ENCODE measurements at places on chromosomes 6 and 20.
A peak's percentile ranks its signal among the peaks of the same experiment; 100 is the strongest.

DNA sequence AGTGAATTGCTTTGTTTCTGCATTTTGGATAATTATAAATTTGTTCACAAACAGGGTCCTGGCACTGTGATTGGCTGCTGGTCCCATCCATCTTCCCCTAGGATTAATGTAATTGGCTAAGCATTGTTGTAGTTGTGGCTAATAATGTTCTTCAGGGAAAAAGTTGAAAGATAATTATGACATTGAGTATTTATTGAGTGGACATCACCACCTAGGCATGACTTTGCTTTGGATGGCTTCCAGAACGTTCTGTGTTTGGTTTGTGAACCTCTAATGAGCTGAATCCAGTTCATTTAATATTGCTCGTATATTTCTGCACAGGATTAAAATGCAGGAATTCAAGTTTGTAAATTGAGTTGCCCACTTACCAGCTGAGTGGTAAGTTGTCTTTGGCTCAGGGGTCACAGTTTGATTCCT lies 55.1 kb downstream of the ARID1B start:
- H3K27me3 ChIP-seq = no peaks in the 10 kb centered on the region
- peaks cover 62% of the 10 kb centered on the region for H3K4me1 ChIP-seq
- no peak for DNase-seq
- H3K4me3 ChIP-seq = no peak overlapping the region
- no peaks in the 10 kb centered on the region for H3K36me3 ChIP-seq

- H3K4me3 ChIP-seq = no peak overlapping the region
- H3K27me3 ChIP-seq = no peaks in the 10 kb centered on the region
- no peaks in the 10 kb centered on the region for H3K4me1 ChIP-seq
- H3K27ac ChIP-seq = no peak overlapping the region
Observed at GRCh38 chr6:70172252-70172651, 130.6 kb downstream of the COL9A1 start.

- H3K4me1 ChIP-seq = no peaks in the 10 kb centered on the region
- H3K36me3 ChIP-seq = no peaks in the 10 kb centered on the region
- no peak overlapping the region for H3K27ac ChIP-seq
- DNase-seq = no peak
Observed at GRCh38 chr6:123053602-123054225, 57.7 kb downstream of the CLVS2 start.

DNA sequence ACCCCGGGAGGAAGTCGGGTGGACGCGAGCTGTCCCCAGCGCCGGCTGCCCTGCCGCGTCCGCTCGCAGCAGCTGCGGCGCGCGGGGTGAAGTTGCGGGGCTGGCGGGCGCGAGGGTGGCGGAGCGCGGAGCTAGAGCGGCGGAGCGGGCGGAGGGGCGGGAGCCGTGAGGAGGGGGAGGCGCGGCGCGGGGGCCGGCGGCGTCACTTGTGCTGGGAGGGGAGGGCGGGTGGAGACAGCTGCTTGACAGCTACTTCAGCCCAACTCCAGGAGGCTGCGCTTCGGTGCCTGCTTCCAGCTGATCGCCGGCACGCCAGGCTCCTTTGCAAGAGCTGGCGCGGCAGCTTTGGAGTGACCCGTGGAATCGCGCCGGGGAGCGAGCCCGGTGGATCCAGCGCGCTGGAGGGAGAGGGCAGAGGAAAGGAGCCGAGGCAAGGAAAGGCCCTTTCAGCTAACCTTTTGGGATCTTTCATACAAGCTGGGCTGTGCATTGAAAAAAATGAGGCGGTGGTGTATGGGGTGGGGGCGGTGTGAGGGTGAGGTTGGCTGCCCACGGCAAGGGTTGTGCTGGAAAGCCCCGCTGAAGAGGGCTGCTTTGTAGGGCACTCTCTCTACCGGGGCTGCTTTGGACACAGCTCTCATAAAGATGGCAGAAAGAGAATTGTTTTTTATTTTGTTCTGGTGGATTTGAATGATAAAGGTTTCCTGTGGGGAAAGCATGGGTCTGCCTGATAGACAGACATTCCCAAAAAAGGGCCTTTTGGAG lies 24.6 kb downstream of the RIPOR2 start:
- peak overlapping the region; percentile 65 for H3K27ac ChIP-seq
- peaks cover 33% of the 10 kb centered on the region for H3K4me1 ChIP-seq
- H3K36me3 ChIP-seq = no peaks in the 10 kb centered on the region
- DNase-seq = peak; percentile 90

- H3K36me3 ChIP-seq = no peaks in the 10 kb centered on the region
- no peak overlapping the region for H3K27ac ChIP-seq
- peak overlapping the region; percentile 24 for H3K4me3 ChIP-seq
Observed at GRCh38 chr6:137489046-137490005, 4.9 kb downstream of the OLIG3 start.

GRCh38 chr20:3811467-3812258 lies 8.7 kb upstream of the AP5S1 start:
- H3K27ac ChIP-seq = peak overlapping the region; percentile 89
- peak overlapping the region; percentile 55 for H3K4me3 ChIP-seq
- DNase-seq = peak; percentile 99
- H3K36me3 ChIP-seq = no peaks in the 10 kb centered on the region
- no peaks in the 10 kb centered on the region for H3K27me3 ChIP-seq
- peaks cover 65% of the 10 kb centered on the region for H3K4me1 ChIP-seq

DNA sequence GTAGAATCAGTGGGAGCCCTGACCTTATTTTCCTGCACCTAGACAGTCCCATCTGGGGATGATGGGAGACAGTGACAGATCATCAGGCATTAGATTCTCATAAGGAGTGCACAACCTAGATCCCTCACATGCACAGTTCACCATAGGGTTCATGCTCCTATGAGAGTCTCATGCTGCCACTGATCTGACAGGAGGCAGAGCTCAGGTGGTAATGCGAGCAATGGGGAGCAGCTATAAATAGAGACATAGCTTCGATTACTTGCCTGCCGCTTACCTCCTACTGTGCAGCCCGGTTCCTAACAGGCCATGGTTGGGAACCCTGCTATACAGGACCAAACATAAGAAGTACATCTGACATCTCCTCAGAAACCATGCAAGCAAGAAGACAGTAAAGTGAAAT lies 31.5 kb upstream of the ASF1A start:
- H3K27ac ChIP-seq = no peak overlapping the region
- H3K36me3 ChIP-seq = no peaks in the 10 kb centered on the region

DNA sequence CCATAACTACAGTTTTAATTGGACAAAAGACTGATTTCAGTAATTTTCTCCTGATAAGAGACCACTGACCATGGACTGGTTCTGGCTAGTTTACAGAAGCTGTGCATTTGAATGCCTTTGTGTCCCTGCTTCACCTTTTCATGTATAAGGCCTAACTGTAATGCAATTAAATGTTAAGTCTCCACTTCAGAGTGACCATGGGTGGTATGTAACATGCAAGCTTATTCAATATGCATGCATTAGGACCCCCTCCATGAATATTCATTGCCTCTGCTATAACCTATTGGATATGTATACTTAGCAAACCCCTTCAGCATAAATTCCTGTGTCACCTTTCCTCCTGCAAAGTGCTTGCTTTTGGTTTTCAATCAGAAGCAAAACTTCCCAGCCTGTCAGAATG lies 2.2 kb downstream of the UBD start:
- H3K4me3 ChIP-seq = no peak overlapping the region
- H3K27me3 ChIP-seq = peaks cover 6% of the 10 kb centered on the region
- DNase-seq = peak; percentile 45

DNA sequence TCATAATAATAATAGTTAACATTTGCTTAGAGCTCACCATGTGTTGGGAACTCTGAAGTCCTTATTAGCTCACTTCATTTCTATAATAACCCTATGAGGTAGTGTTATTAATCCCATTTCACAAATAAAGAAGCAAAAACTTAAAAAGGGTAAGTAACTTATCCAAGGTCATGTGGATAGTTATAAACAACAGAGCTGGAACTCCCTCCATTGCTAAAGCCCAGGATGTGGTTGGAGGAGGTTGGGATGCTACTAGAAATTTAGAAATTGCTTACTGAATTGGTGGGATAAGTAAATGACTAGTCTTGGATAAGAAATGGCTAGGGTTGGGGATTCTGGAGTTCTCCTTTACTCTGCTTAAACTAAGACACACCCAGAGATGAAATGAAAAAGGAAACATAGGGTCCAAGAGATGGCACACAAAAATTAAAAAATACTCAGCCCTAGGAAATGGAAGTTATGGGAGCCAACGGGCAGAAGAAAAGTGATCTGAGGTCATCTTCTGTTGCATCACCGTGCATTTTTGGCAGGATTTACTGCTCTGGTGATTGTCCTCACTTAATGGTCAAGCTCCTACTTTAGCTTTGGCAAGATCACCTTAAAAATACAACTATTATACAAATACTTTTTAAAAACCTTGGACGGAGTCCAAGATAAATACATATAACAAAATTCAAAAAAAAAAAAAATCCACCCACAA lies 7.7 kb upstream of the CLIC5 start:
- no peaks in the 10 kb centered on the region for H3K36me3 ChIP-seq
- DNase-seq = peak; percentile 79
- H3K4me1 ChIP-seq = peaks cover 4% of the 10 kb centered on the region
- no peak overlapping the region for H3K27ac ChIP-seq
- no peak overlapping the region for H3K4me3 ChIP-seq
- no peaks in the 10 kb centered on the region for H3K27me3 ChIP-seq

GRCh38 chr20:62364911-62365736 lies 2.0 kb downstream of the LAMA5 start:
- H3K4me3 ChIP-seq = peak overlapping the region; percentile 90
- H3K27ac ChIP-seq = peak overlapping the region; percentile 94
- peaks cover 84% of the 10 kb centered on the region for H3K4me1 ChIP-seq
- H3K27me3 ChIP-seq = no peaks in the 10 kb centered on the region
- no peaks in the 10 kb centered on the region for H3K36me3 ChIP-seq

- no peaks in the 10 kb centered on the region for H3K27me3 ChIP-seq
- no peak overlapping the region for H3K4me3 ChIP-seq
- H3K36me3 ChIP-seq = no peaks in the 10 kb centered on the region
- H3K4me1 ChIP-seq = peaks cover 8% of the 10 kb centered on the region
Observed at GRCh38 chr6:137728386-137729349, 138.4 kb upstream of the TNFAIP3 start.

GRCh38 chr6:130913120-130913519 lies 85.9 kb downstream of the SMLR1 start:
- DNase-seq = no peak
- no peaks in the 10 kb centered on the region for H3K4me1 ChIP-seq
- H3K27ac ChIP-seq = no peak overlapping the region
- no peaks in the 10 kb centered on the region for H3K27me3 ChIP-seq
- no peaks in the 10 kb centered on the region for H3K36me3 ChIP-seq
- H3K4me3 ChIP-seq = no peak overlapping the region

- H3K4me3 ChIP-seq = no peak overlapping the region
- no peaks in the 10 kb centered on the region for H3K27me3 ChIP-seq
- peaks cover 7% of the 10 kb centered on the region for H3K4me1 ChIP-seq
- no peaks in the 10 kb centered on the region for H3K36me3 ChIP-seq
Observed at GRCh38 chr20:16576219-16576618, 3.0 kb upstream of the KIF16B start.

- DNase-seq = no peak
- no peaks in the 10 kb centered on the region for H3K4me1 ChIP-seq
- no peak overlapping the region for H3K4me3 ChIP-seq
- H3K36me3 ChIP-seq = no peaks in the 10 kb centered on the region
Observed at GRCh38 chr20:56957737-56958553, 308.5 kb downstream of the BMP7 start.

DNA sequence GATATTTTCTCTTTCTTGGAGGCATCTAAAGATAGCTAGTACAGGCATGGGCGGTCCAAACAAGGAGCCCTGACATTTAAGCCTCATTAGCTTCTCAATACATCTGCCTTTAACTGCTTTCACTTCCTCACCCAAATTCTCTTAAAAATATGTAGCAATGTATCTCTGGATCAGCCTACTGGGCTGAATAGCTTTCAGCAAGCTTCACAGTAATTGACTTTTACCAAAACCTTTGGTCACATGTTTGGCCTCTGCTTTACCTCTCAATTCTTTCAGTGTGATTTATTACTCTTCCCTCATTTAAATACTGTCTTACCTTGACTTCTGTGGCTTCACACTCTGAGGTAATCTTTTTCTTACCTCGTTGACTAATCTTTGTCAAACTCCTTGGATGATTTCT lies 1618.1 kb downstream of the GRIK2 start:
- no peak overlapping the region for H3K4me3 ChIP-seq
- H3K27ac ChIP-seq = no peak overlapping the region
- no peak for DNase-seq
- H3K27me3 ChIP-seq = no peaks in the 10 kb centered on the region
- no peaks in the 10 kb centered on the region for H3K4me1 ChIP-seq

- no peak overlapping the region for H3K27ac ChIP-seq
- H3K4me3 ChIP-seq = no peak overlapping the region
- no peaks in the 10 kb centered on the region for H3K36me3 ChIP-seq
- H3K4me1 ChIP-seq = no peaks in the 10 kb centered on the region
- H3K27me3 ChIP-seq = no peaks in the 10 kb centered on the region
Observed at GRCh38 chr20:9966966-9967365, 67.8 kb upstream of the ANKEF1 start.

- no peaks in the 10 kb centered on the region for H3K27me3 ChIP-seq
- no peak overlapping the region for H3K27ac ChIP-seq
- H3K36me3 ChIP-seq = no peaks in the 10 kb centered on the region
- H3K4me1 ChIP-seq = peaks cover 8% of the 10 kb centered on the region
- no peak overlapping the region for H3K4me3 ChIP-seq
Observed at GRCh38 chr6:121828146-121828886, 392.9 kb downstream of the GJA1 start.

GRCh38 chr6:10559522-10560152 lies 38.5 kb downstream of the GCNT2 start:
- peak overlapping the region; percentile 82 for H3K27ac ChIP-seq
- no peaks in the 10 kb centered on the region for H3K36me3 ChIP-seq
- peaks cover 55% of the 10 kb centered on the region for H3K4me1 ChIP-seq
- no peak for DNase-seq
- peak overlapping the region; percentile 59 for H3K4me3 ChIP-seq

DNA sequence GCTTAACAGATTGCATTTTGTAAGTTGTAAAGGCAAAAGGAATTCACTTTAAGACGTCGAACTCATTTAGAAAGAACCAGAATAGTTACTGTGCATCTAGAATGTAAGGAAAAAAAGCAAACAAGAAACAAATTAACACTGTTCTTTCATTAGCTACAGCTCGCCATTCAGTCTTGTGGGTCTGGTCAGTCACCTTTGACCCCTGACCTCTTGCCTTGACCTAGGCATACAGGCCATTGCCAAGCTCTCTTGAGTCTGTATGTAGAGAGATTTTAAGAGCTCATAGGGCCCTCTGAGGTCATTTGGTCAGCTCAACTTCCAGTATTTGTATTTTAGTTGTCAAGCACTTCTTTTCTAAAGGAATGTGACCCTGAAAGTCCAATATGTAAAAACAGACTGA lies 318.7 kb downstream of the DHX35 start:
- no peaks in the 10 kb centered on the region for H3K27me3 ChIP-seq
- H3K27ac ChIP-seq = no peak overlapping the region
- no peaks in the 10 kb centered on the region for H3K36me3 ChIP-seq
- no peak overlapping the region for H3K4me3 ChIP-seq
- no peaks in the 10 kb centered on the region for H3K4me1 ChIP-seq
- no peak for DNase-seq

- no peaks in the 10 kb centered on the region for H3K4me1 ChIP-seq
- H3K4me3 ChIP-seq = no peak overlapping the region
- DNase-seq = no peak
- no peak overlapping the region for H3K27ac ChIP-seq
- H3K27me3 ChIP-seq = no peaks in the 10 kb centered on the region
Observed at GRCh38 chr6:18293076-18293904, 29.0 kb upstream of the DEK start.

- no peak overlapping the region for H3K27ac ChIP-seq
- no peaks in the 10 kb centered on the region for H3K4me1 ChIP-seq
- peaks cover 70% of the 10 kb centered on the region for H3K27me3 ChIP-seq
- no peaks in the 10 kb centered on the region for H3K36me3 ChIP-seq
- DNase-seq = no peak
Observed at GRCh38 chr20:2006452-2007361, 12.8 kb upstream of the PDYN start.

GRCh38 chr6:81791756-81792155 lies 39.3 kb upstream of the TENT5A start:
- no peak overlapping the region for H3K4me3 ChIP-seq
- no peaks in the 10 kb centered on the region for H3K27me3 ChIP-seq
- no peak overlapping the region for H3K27ac ChIP-seq
- peaks cover 12% of the 10 kb centered on the region for H3K4me1 ChIP-seq
- no peak for DNase-seq
- H3K36me3 ChIP-seq = no peaks in the 10 kb centered on the region

All from esophagus muscularis mucosa (tissue), 4 donors.